ENCODE measurements at places on chromosomes 1 and 21.

GRCh38 chr1:111219557-111220286, 7.8 kb upstream of the CHI3L2 start:
- DNase-seq: peak; percentile 24

GRCh38 chr1:189859385-189859977, 618.2 kb downstream of the BRINP3 start:
- no peak for DNase-seq

DNA sequence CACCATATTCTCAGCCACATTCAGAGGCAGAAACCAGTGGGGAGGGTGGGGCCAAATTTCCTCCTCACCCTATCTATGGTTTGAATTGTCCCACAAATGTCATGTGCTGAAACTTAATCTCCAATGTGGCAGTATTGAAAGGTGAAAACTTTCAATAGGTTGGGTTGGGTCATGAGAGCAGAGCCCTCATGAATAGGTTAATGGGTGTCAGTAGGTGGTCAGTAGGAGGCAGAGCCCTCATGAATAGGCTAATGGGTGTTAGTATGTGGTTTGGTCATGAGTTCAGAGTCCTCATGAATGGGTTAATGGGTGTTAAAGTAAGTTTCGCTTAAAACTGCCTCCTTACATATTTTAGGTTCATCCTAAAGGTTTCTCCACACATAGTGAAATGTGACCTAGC, 170.0 kb downstream of the FCRL5 start:
- no peak for DNase-seq

- no peak for DNase-seq
Observed at GRCh38 chr1:43243299-43243698, 26.5 kb upstream of the TMEM125 start.

DNA sequence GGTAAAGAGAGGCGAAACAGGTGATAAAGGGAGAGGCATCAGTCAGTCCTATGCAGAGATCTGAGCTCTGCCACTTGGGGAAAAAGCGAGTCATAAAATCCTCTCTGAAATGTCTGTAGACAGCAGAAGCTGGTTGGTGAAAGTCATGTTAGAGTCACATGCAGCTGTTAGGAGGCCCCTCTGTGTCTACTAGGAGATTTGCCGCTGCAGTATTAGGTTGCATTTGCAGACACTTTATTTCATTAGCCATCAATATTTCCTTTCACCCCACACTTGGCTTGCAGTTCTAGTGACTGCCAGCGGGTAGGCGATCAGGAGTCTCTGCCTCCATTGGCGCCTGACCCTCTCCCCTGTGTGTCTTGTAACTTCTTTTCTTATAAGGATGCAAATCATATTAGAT, 16.2 kb downstream of the ATP1A4 start:
- no peak for DNase-seq

GRCh38 chr1:7127322-7128075, 342.2 kb downstream of the CAMTA1 start:
- DNase-seq: no peak

GRCh38 chr1:48645883-48646282, 130.8 kb downstream of the BEND5 start:
- DNase-seq: no peak

DNA sequence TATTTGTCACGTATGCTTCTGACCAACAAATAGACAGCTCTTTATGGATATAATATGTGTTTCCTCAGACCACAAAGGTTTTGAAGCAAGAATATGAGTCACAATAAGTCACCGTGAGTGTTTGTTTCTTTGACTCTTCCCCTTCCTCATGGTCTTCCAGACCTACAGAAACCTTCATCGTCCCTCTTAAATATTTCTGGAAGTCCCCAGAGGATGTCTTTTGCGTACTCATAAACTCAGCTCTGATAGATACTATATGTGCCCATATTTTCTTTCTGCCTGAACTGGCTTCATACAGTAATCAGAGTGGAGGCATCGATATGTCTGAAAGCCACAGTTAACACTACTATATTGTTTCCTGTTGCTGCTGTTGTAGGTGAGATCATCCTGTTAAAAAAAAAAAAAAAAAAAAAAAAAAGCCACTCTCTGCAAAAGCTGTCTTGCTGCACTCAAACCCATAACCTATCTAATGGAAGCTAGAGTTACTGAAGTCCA, 38.4 kb downstream of the ADAMTS1 start:
- DNase-seq: no peak

GRCh38 chr1:109823543-109824348, 60.0 kb upstream of the EPS8L3 start:
- DNase-seq: no peak

GRCh38 chr1:244896550-244896949, 32.2 kb upstream of the HNRNPU start:
- DNase-seq: no peak

DNA sequence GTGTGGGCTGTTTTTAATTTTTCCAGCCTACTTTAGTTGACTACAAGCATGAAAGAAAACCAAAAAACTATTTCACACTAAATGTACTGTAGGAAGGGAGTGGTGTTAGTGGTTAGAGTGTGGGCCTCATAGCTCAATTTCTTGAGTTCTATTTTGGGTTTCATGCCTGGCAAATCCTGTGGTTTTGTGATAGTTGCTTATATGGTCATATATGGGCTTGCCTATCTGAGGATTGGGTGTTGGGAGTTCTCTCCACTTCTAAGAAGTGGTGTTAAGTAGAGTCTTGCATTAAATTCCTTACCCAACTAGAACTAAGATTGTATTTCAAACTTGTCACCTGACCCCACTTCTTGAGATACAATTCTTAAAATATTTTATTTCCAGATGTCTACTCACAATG, 37.8 kb upstream of the COL11A1 start:
- no peak for DNase-seq

GRCh38 chr1:21188235-21188634, 11.5 kb upstream of the EIF4G3 start:
- peak; percentile 9 for DNase-seq

GRCh38 chr1:110319332-110320167, 19.6 kb upstream of the RBM15 start:
- no peak for DNase-seq

DNA sequence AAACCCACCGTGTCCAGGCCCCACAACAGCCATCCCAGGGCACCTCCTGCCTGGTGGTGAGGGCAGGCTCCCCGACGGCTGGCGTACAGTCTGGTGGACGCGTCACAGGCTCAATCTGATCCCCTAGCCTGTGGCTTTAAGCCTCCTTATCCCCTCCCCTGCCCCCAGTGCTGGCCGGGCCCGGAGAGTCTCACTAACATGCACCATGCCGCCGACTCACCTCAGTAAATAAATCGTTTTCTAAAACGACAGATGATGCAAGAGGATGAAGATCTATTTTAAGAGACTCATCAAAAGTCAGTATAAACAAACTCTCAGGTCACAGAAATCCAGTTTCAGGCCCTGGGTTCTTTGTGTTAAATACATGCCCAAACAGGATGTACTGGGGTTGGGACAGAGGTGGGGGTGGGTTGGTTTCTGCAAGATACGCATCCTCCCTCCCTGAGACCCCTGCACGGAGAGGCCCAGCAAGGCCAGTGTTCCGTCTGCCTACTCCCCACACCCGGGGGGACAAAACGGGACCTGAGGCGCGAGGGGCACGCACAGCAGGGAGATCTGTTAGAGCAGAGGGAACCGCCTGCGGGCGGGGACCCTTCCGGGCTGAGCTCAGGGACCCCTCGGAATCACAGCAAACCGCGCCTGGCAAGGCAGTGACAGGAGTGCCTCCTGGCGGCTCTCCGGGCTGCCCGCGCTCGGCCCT, 3.1 kb downstream of the PANK4 start:
- DNase-seq: no peak

GRCh38 chr1:115543247-115543646, 98.5 kb upstream of the VANGL1 start:
- no peak for DNase-seq

DNA sequence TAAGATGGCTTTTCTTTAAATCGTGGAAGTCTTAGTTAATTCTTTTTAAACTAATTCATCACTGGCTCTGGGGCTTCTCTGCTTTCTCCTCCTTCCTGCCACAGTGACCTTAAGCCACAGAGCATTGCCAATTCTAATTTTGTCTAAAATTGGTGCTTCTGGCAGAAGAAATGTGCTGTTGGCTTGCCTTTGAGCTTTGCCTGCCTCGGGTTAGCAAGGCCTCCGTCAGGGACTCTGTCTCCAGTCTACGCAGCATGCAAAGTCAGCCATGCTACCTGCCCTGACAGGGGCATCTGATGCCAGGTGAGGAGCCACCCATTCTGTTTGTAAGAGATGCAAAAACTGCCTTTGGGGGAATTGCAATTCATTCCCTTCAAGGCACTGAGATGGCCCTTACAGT, 25.2 kb downstream of the CLDN14 start:
- DNase-seq: no peak

GRCh38 chr1:27031235-27032118, 18.8 kb upstream of the TENT5B start:
- peak; percentile 32 for DNase-seq

DNA sequence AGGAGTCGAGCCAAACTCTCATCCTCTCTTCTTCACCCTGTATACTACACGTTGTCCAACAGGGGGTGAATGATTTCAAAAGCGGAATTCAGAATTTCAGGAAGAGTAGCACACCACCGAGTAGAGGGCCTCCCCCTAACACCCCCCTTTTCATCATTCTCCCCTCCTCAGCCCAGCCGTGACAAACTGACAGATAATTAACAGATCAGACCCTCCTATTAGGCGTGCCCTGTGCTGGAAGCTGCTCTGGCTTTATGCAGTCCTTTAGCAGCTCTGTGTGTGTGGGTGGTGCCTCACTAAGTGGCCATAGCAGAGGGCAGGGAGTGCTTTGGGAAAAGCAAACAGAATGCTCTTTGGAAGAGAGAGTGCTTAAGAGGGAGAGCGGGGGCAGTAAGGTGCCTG, 44.3 kb downstream of the PEX14 start:
- no peak for DNase-seq

- DNase-seq: no peak
Observed at GRCh38 chr21:44455524-44456213, 359 bp downstream of the LRRC3 start.

DNA sequence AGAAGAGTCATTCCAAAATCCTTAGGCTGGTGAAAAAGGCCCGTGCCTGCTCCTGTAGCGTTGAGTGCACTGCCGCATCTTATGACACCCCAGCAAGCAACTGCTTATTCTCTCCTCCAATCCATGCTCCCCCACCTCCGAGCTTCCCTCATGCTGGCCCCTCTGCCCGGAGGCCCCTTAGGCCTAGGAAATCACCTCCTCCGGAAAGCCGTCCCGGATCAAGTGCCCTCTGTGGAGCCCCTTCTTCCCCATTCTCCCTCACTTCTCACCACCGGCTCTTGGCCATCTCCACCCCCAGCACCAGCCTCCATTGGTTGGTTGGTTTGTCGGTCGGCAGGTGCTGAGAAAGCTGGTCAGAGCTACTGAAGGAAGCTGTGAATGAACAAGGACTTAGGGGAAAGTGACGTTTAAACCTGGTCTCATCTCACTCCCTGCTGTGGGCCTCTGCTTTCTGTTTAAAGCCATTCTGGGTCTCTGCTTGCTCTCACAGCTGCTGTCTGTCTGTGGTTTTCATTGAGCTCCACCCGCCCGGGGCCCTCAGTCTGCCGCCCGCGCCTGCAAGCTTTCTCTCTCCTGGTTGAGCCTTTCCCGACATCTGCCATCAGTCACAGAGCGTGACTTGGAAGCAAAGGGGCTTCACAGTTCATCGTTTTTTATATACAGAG, 122.2 kb downstream of the KCNN3 start:
- DNase-seq: no peak

GRCh38 chr1:234400773-234401172, 27.5 kb downstream of the COA6 start:
- no peak for DNase-seq

GRCh38 chr1:19455353-19455752, 30.0 kb downstream of the CAPZB start:
- DNase-seq: no peak

- no peak for DNase-seq
Observed at GRCh38 chr1:116578581-116578980, 7.8 kb upstream of the CD58 start.

DNA sequence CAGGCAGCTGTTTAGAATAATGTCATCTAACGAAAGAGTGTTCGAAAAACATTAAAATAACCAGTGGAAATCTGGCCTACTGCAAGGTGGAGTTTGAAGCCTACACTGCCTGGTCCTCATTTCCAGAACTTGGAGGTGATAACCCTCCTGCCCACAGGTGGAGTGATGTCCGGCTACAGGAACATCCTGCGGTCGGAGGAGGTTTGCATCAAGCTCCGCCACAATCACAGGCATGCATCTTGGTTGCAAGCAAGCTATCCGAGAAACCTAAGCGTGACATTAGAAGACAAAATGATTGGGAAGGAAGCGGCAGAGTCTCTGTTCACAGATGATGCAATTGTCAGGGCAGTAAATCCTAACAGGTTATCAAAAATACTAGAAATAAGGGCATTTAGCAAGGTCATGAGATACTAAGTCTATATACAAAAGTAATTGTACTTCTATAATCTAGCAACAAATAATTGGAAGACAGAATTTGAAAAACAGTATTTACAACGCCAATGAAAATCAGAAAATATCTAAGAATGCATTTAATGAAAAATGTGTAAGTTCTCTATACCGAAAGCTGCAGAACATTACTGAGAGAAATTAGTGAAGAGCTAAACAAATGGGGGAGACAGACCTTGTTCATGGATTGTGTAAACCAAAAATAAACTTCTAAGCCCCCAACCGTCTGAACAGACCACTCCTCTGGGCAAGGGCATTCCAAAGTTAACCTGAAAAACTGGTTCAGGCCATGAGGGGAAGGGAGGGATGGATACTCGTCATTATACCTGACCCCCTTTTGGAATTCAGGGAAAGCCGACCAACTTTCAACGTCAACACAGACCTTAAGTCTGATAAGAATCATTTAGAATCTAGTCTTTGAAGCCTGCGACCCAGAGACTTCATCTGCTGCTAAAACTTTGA, 4.7 kb upstream of the SLC19A1 start:
- no peak for DNase-seq

- DNase-seq: no peak
Observed at GRCh38 chr1:14648896-14649855, 50.7 kb downstream of the KAZN start.

DNA sequence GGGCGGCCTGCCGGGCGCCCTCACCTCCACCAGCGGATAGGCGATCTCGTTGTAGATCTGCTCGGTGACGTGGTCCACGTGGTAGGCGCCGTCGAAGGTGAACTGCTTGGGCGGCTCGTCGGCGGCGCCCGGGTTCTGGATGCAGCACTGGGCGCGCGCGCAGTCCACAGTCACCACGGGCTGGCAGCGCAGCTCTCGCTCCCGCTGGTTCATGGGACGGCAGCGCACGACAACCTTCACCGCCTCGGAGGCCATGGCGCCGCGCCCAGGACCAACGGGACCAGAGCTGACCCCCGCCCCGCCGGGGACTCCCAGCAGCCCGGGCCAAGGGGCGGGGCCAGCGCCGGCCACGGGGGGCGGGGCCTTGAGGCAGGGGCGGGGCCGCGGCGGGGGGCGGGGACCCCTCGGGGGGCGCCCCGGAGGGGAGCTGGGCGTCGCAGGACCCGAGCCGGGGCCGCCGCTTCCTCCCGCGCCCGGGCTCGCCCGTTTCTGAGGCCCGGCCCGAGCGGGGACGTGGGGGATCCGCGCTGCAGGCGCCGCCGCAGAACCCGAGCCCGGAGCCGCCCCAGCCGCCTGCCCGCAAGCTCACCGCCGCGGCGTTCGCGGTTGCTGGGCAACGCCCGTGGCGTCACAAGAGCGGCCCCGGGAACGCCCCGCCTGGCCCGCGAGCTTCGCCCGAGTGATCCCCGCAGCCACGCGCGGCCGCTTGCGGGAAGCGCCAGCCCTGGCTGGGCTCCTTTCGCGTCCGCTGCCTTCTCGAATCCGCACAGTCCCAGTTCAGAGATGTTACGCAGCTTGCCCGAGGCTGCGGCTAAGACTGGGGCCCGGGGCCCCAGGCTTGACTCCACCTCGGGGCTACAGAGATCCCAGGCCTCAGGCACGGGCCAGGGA, at the start of gene KIF17:
KIF17 (minus strand) TSS at position 556 of the 891 bp plus-strand sequence; CDS start at position 255, 301 bp downstream.
- DNase-seq: no peak

Data from hippocampal formation (tissue), 2 donors.